ENCODE measurements at places on chromosomes 5 and 9. TPM values are rescaled to one million over a fixed set of nuclear protein-coding genes. Genes with fewer than 3 reads are reported as not detected.
A peak's percentile ranks its signal among the peaks of the same experiment; 100 is the strongest.

GRCh38 chr5:150559701-150560100 is 51.8 kb downstream of the NDST1 start:
- no peak for DNase-seq

DNA sequence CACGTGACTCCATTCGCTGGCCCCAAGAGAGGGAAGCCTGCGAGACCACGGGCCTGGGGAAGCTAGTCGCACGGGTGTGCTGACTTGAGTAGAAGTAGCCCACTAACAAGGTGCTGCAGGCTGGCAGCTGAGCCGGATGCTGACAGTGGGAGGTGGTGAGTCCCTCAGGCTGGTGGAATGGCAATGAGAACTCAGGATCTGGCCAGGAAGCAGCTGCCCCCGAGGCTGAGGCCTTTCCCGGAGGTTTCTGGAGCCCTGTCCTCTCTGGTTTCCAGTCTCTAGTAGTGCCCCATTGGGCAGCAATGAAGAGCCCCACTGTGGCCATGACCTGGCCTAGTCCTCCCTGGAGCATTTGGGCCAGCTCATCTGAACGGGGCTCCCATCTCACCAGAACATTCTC is 366.7 kb upstream of the IRX4 start:
- DNase-seq = no peak

DNA sequence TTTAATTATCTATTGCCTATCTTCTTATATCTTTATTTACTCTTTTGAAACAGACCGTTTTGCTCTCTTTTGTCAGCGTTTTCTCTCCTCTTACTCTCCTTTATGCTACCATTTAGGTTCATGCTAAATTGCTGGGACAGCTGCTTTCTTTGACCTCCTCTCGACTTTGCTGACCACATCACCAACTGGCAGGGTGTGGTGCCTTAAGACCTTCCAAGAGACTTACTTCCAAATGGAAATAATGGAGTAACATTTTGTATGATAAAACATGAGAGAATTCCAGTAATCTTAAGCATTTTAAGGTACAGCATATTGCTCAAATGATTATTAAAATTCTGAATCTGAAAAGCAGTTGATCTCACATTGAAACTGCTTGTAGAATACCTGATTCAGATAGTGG is 71.5 kb upstream of the MEF2C start:
- no peak for DNase-seq

DNA sequence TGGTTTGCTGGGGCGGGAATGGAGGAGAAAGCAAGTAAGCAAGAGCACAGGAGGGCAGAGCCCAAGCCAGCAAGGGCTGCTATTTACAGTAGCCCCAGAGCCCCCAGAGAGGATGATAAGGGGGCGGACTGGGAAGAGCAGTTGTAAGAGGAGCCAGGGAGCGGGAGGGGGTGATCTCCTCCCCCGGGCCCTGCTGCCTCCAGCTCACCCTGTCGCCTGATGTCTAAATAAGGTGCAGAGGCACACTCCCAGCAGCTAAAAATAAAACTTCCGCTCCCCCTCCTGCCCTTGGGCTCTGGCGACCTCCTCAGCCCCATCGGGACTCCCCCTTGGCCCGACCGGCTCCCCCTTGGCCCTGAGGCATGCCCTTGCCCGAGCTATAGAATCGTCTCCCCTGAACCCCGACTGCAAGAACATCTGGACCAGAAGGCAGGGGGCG is 14.4 kb upstream of the CCDC69 start:
- no peak for DNase-seq

- no peak for DNase-seq
Observed at GRCh38 chr5:171660434-171660833, 125.2 kb upstream of the SMIM23 start.

- DNase-seq = no peak
Observed at GRCh38 chr9:130461731-130462130, 17.0 kb downstream of the ASS1 start.

AQP7 gene
- polyA plus RNA-seq = 18.7 TPM

GRCh38 chr5:16233730-16234129 is 54.1 kb upstream of the MARCHF11 start:
- no peak for DNase-seq

ALG2 gene
- polyA plus RNA-seq = 15.4 TPM

DNA sequence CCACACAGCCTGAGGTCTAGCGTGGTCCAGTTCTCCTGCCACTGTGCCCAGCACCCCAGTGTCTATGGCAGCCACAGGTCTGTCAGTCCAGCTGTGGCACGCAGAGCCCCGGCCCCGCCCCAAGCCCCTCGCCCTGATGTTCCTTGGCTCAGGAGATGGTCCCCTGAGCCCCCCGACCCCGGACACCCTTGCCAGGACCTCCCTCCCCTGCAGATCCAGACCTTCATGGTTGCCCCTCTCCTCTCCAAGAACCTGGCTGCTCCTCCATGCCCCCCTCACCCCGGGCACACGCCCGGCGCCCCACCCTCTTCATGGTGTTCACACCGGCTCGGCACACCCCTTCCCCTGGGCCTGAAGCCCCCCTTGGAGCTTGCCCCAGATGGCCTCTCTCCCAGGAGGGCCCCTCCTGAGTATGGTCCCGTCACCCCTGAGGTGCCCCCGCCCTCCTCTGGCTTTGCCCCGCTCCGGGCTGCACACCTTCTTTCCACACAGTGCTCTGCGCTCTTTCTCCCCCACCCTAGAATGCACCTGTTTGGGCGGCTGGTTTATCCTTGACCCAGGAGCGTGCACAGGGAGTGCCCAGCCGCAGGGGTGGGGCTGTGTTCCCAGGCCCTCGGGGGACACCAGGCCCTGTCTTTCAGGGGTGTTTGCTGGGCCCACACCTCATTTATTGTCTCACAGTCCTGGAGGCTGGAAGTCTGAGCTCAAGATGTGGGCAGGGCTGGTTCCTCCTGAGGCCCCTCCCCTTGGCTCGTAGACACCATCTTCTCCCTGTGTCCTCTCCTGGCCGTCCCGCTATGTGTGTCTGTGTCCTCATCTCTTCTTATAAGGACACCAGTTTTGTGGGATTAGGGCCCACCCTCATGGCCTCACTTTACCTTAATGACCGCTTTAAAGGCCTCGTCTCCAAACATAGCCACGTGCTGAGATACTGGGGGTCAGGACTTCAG is 37.6 kb downstream of the KCNT1 start:
- no peak for DNase-seq

DNA sequence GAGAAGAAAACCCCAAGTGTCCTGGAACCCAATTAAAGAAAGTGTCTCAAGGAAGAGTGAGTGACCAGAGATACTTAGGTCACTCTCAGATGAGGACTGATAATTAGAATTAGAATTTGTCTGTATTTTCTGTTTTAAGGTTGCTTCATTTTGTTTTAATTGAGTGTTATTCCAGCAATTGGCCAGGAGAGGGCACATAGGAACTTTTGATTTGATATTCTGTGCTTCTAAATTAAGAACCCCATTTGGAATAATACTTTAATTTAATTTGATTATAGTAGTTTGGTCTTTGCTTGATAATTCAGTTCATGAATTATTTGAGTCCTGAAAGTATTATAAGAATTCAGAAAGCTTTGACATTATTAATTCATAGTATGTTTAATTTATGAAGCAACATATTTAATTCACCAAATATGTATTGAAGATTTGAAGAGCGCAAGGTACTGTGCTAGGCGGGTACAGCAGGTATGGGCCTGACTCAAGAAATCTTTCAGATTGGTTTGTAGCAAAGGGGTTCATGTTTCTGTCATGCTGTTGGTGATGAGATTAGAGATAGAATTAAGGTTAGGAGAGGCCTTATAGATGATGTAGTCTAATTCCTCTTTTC is 4.9 kb downstream of the MRPL22 start:
- peak; percentile 17 for DNase-seq

DNA sequence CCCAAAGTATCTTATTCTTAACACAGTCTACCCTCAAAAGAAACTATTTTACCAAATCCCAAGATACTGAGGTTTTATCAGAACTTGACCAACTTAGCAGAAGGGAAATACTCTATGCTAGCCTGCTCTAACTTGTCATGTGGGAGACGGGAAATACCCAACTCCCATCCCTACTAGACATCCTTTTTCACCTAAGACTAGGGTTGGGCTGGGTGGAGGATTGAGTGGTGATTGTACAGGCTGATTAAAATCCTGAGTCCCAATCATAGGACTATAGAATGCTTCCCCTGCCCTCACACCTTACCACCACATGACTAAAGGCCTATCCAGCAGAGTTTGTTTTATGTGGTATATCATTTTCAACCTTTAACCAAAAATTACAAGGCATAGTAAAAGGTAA is 786.5 kb downstream of the TAF11L14 start:
- no peak for DNase-seq

GRCh38 chr9:91530829-91531228 is 107.2 kb upstream of the NFIL3 start:
- DNase-seq = no peak

PARP8 gene
- 10.7 TPM for polyA plus RNA-seq

DEPDC1B gene
- 2.4 TPM for polyA plus RNA-seq

DNA sequence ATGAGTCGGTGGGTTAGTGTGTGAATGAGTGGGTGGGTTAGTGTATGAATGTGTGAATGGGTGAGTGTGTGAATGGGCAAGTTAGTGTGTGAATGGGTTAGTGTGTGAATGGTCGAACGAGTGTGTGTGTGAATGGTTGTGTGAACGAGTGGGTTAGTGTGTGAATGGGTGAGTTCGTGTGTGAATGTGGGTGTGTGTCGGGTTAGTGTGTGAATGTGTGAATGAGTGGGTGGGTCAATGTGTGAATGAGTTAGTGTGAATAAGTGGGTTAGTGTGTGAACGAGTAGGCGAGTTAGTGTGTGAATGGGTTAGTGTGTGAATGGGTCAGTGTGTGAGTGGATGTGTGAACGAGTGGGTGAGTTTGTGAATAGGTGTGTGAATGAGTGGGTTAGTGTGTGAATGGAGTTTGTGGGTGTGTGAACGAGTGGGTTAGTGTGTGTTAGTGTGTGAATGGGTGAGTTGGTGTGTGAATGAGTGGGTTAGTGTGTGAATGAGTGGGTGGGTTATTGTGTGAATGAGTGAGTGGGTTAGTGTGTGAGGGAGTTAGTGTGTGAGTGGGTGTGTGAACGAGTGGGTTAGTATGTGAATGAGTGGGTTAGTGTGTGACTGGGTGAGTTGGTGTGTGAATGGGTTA is 38.8 kb downstream of the NKD2 start:
- DNase-seq = no peak

DNA sequence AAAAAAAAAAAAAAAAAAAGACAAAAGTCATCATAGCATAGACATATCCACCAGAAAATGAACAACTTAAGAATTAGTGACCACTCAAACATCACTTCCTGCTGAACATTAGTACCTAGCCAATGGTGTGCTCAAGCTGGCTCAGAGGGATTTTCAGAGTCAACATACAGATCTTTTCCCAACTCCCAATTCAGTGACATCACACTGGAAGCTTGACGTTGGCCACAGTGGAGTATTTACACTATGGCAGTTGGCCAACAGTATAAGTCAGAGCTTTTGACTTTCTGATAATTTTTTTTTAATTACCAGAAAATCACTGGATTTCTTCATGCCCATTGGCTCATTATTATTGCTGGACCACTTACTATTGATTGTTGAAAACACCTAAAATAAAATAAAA is 383.5 kb downstream of the ARHGEF28 start:
- DNase-seq = no peak
